ENCODE measurements at places on chromosomes 1 and 21.

GRCh38 chr1:206703661-206704060 is 19.0 kb downstream of the MAPKAPK2 start:
- DNase-seq = no peak

- DNase-seq = no peak
Observed at GRCh38 chr1:165544996-165545395, 1.2 kb downstream of the LRRC52 start.

GRCh38 chr1:155940993-155941844 is at the start of gene RXFP4:
Gene RXFP4, plus strand, starts transcription at chr1:155941638. Its CDS starts 72 bp downstream, at chr1:155941710.
- DNase-seq = no peak

DNA sequence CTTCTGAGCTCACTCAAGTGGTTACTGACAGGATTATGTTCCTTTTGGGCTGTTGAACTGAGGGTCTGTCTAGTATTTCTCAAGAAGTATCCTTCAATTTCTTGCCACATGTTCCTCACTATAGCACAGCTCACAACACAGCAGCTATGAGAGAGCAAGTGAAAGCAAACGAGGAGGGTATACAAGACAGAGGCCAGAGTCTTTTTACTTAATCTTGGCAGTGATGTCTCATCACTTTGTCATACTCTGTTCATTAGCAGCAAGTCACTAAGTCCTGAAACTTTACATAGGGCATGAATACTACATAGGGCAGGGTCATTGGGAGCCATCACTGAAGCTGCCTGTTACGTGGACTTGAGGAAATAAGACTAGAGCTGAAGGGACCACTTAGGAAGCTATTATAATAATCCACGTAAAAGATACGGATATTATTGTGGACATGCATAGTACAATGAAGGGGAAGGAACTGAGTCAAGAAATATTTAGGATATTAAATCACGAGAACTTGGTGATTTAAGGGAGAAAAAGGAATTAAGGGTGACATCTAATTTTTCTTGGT is 63.7 kb downstream of the SLC30A7 start:
- DNase-seq = no peak
